ENCODE measurements at places on chromosomes 16 and 17.

DNA sequence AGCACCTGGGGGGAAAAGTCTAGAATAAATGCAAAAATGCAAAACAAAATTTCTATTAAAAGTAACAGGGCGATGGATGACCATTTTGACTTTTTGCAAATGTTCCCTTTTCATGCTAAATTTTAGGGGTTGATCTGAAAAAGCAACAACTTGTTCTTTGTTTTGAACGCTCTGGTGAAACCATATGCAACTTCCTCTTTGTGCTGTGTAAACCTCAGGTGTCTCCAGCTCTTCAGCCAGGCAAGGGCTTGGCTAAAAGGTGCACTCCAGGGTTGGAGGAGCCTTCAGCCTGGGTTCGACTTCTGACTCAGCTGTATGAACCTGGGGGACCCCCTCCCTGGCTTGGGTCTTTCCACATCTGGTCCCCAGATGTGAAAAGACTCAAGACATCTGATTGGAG is 9.5 kb downstream of the IRF8 start:
- peak; percentile 71 for DNase-seq

- no peak for DNase-seq
Measured at GRCh38 chr17:62933501-62934385, 32.3 kb upstream of the TANC2 start.

GRCh38 chr16:67063008-67063407 is 34.1 kb downstream of the CBFB start:
- DNase-seq, result no peak

DNA sequence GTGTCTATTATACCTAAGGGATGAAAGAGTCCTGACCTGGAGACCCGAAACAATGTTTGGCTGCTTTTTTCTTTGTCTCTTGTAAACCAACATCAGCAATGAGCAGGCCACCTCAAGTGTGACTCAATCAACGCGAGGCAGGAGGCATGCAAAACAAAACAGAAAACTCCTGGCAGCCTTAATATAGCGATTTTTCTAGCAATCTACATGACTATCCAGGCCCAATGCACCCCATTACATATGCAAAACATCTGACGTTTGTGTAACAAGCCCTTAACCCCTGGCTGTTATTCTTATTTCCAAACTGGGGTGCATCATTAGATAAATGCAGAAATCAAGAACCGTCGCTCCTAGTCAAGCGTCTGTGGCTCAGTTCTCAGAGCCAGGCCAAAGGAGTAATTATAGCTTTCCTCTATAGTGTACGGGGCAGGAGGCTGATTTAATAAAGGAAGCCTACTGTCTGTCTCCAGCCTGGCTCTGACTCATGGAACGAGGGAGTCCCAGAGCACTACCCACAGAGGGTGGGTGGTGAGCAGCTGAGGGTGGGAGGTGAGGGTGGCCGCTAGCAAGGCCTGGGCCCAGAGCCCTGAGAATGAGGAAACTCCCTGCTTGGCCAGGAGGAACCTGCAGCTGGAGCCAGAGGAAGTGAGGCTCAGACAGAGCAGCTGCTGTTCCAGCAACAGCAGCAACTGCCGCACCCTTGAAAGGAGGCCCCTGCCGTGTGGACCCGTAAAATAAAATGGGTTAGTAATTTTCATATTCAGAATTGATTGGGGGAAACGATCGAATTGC is 43.9 kb downstream of the CHD9 start:
- DNase-seq, result peak; percentile 75

- no peak for DNase-seq
Measured at GRCh38 chr16:31718998-31719397, 154.6 kb upstream of the ZNF267 start.

DNA sequence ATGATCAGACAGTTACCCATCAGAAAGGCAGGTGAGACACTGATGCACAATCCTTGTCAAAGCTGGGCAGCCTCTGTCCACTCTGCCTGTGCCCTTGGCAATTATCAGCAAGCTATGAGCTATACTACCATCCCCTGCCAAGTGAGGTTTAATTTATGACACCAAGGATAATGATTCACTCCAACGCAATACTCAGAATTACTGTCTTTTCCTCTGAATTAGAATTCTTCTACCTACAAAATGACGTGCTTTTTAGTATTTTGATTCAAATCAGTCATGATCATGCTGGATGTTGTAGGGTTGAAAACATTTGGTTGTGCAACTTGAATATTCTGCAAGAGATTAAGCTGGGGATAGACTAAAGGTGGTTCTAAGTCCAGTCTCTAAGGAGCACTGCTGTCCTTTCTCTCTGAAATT is 116.8 kb upstream of the SOX9 start:
- no peak for DNase-seq

DNA sequence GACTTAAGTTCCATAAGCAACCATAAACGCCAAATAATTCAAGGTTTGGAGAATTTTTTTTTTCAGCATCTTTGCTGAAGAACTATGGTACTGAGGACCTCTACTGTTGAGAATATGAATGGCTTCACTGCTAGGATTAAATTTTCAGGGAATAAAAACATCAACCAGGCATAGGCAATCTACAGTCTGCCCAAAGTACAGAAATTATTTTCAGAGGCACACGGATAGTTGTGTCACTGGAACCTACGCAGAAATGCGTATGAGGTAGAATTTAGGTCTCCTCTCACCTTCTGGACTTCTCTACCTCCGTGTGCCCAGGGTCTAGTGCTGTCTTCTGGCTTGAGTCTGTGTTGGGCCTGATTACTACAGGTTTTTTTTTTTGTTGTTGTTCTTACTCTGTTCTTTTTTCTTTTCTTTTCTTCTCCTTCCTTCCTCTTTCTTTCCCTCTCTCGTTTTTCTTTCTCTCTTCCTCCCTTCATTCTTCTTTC is 39.7 kb downstream of the NACA2 start:
- DNase-seq, result peak; percentile 53

DNA sequence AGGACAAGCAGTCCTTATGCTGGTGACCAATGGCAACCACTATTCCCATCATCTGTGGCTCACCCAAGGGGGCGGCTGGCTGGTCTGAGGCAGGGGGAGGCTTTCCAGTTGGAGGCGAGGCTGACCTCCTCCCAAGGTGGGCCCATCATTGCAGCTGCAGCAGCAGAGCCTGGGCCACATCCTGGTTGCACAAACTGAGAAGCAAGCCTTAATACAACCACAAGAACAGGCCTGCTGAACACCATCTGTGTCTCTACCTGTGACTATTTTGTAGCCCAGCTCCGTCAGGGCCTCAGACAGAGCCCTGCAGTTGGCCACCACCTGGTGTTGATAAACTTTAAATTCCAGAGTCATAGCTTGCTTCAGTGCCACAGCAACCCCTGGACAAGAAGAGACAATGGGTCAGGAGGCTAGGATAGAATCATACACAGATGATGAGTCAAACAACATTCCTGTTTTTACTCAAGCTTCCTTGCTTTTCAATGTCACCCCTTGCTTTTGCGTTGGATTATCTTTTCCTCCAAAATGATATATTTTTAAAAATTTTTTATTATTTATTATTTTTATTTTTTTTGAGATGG is 17.9 kb downstream of the SMCR8 start:
- no peak for DNase-seq

- DNase-seq, result no peak
Measured at GRCh38 chr17:54270499-54270898, 447.8 kb downstream of the KIF2B start.

- no peak for DNase-seq
Measured at GRCh38 chr17:43801844-43802243, 21.6 kb downstream of the CFAP97D1 start.

GRCh38 chr16:58409316-58409973 is 17.2 kb downstream of the GINS3 start:
- no peak for DNase-seq

GRCh38 chr17:74089869-74090464 is 113.5 kb upstream of the RPL38 start:
- DNase-seq, result peak; percentile 78

- DNase-seq, result no peak
Measured at GRCh38 chr17:3647769-3648555, 11.4 kb downstream of the CTNS start.

- DNase-seq, result no peak
Measured at GRCh38 chr17:73974536-73974935, 228.9 kb upstream of the RPL38 start.

DNA sequence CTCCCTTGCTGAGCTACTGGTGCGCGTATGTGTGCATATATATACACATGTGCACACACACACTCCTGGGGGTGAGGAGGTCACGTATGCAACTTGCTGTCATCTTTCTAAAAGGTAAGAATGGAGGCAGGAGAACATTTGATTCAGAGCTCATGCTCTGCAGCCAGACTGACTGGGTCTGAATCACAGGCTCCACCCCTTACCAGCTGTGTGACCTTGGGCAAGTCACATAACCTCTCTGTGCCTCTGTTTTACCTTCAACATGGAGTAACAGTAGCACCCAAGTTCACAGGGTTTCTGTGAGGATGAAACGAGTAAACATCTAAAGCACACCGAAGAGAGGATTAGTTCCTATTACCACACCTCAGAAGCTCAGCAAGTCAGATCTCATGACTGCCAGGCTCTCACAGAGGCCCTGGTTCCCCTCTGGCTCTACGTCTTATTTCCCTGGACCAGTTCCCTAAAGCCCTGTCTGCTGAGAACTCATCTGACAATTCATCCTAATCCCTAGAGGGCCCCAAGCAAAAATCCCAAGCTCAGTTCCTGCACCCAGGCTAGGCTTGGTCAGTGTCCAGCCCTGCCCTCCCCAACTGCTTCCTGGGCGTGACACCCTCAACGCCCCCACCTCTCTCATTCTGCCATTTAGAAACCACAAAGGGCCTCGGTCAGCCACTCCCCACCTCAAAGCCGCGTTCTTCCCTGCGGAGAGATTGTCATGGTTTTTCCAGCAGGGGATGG is 28.7 kb downstream of the ABR start:
- DNase-seq, result no peak

GRCh38 chr16:61471023-61471422 is 565.2 kb downstream of the CDH8 start:
- no peak for DNase-seq

GRCh38 chr16:82182266-82183003 is 12.4 kb upstream of the MPHOSPH6 start:
- DNase-seq, result no peak

DNA sequence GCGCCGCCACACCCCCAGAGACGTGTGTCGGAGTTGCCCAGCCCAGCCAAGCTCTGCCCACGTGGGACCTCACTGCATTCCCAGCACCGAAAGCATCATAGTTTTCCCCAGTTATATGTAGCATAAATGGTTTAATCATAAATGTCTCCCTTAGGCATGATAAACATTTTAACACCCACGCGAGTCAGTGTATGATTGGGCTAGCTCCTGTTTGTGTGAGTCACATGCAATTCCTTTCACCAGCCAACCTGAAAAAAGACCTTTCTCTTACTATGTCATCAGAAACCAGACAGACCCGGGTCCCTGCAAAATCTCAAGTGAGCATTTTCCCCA is 9.2 kb downstream of the TAF1C start:
- DNase-seq, result no peak

GRCh38 chr17:50199803-50200456 is 1.5 kb downstream of the COL1A1 start:
- peak; percentile 86 for DNase-seq

DNA sequence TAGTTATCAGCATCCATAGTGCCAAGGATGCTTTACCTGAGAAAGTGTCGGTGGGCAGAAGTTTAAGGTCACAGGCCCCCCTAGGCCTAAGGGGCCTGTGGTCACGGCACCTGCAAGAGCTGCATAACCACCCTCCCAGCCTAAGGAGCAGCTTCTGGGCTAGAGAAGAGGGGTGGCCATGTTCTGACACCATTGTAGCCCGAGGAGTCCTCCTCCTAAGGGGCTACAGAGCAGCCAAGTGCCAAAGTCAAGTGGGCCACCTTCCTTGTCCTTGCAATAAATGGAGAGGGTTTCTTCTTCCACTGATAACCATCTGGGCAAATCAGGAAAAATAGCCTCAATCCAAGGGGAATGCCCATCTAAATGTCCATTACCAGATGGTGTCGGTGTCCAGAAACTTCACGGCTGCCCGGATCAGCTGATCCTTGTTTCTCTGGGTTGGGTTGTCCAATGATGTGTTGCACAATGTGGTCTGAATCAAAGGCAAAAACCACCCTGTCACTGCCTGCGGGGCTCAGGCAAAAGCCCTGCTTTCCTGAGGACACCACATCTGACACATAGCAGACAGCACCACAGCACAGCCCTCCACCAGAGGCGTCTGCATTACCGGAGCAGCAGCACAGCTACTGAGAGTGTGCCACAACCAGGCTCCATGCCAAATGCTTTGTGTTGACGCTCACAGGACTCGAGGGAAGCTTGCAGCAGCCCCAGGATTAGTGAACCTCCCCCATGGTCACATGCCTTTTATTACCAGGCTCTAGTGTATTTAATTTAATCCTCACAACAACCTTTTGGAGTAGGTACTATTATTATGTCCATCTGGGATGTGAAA is 12.8 kb downstream of the ATPAF2 start:
- no peak for DNase-seq

DNA sequence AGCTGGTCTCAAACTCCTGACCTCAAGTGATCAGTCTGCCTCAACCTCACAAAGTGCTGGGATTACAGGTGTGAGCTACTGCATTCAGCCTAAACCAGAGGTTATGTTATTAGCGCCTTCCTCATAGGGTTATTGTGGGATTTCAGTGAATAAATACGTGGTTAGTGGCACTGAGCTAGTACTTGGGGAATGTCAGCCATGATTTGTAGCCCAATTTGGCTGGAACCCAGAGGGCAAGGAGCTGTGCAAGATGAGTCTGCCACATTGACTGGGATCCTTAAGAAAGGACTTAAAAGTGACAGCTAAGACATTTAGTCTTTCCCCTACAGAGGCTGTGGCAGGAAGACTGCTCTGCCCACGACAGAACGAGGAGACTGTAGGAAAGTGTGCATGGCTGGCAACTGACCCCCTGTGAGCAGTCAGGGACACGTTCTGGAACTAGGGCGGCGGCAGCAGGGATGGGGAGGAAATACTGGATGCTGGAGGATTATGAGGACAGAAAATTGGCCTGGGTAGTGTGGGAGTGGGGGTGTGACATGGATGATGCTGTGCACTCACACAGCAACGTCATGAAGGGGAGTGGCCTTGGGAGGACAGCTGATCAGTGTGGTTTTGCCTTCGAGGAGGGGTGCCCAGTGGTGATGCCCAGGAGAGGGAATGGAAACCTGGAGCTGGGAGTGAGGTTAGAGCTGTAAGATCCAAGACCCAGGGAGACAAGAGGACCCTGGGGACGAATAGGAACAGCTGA is 14.6 kb downstream of the ATP5PD start:
- peak; percentile 77 for DNase-seq

- DNase-seq, result peak; percentile 6
Measured at GRCh38 chr17:58300336-58300735, 19.6 kb upstream of the MPO start.

DNA sequence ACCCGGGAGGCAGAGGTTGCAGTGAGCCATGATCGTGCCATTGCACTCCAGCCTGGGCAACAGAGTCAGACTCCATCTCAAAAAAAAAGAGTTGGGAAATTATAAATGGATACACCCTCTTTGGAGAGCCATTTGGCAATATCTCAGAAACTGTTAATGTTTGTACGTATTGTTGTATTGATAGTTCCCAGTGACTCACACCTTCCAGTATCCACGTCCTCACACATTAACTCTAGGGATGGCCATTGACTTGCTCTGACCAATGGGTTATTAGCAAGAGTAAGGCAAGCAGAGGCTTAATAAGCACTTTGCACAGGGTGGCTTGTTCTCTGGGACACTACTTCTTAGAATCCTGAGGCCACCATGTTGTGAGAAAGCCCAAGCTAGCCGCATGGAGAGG is 107.6 kb upstream of the LHX1 start:
- no peak for DNase-seq
